ENCODE measurements at places on chromosomes 6 and 20.

GRCh38 chr20:33506576-33506975 is 16.7 kb downstream of the CBFA2T2 start:
- no peak for DNase-seq

DNA sequence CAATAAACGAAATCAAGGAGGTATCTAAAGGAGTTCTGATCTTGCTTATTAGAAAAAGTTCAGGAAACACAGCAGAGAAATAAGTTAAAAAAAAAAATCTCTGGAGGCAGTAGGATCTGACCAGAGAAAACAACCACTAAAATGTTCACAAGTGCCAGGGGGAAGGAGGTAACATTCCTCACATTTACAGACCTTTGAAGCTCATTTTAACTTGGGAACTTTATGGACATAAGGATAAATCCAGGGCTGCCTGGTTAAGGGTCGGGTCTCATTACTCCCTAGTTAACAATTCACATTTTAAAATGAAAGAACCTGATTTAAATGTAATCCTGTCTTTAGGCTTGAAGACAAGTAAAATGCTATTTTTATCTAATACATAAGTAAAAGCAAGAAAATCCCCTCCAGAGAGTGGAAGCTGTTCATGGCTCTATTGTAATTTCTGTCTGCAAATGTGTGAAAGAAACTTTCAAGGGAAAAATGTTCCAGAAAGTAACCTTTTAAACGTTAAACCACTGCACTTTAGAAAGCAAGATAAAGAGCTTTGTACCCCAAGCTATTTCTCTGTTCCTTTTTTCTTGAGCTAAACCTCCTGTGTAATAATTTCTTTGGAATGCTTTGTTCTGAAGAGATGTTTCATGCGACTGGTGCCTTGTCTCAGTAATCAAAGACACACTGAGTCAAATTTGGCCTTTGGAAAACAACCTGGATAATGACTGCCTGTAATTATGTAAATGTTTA is 38.2 kb downstream of the MYLIP start:
- DNase-seq: no peak

DNA sequence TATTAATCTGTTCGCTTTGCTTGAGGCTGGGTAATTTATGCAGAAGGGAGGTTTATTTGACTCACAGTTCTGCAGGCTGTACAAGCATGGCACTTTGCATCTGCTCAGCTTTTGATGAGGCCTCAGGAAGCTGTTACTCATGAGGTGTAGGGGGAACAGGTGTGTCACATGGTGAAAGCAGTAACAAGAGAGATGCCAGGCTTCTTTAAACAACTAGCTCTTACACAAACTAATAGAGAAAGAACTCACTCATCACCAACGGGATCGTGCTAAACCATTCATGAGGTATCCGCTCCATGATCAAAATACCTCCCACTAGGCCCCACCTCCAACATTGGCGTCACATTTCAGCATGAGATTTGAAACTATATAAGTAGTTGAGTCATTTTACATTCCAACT is 34.4 kb upstream of the GCLC start:
- DNase-seq: no peak

- DNase-seq: no peak
Observed at GRCh38 chr6:135173242-135173988, 7.7 kb upstream of the MYB start.

GRCh38 chr6:37538107-37538506 is 38.4 kb upstream of the CCDC167 start:
- no peak for DNase-seq

DNA sequence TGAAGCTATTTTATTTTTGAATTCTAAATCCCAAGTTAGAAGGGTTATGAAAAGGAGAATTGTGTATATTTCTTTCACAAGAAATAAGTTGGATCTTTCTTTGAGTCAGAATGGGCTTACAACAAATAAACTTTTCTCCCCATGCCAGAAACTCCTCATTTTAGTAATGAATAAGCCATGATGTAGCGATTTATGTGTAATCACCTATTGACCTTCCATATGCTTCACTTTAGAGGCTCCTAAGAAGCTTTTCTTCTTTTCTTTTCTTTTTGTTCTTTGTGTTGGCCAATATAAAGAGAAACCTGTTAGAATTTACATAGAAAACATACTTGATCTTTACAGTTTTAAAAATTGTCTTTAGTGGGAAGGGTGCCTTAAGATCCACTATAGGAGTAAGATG is 370.2 kb downstream of the UTRN start:
- no peak for DNase-seq

DNA sequence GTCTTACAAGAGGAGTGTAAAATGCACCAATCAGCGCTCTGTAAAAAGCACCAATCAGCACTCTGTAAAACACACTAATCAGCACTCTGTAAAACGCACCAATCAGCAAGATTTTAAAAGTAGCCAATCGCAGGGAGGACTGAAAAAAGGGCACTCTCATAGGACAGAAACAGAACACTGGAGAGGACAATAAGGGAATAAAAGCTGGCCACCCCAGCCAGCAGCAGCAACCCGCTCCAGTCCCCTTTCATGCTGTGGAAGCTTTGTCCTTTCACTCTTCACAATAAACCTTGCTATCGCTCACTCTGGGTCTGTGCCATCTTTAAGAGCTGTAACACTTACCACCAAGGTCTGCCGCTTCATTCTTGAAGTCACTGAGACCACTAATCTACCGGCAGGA is 1.7 kb upstream of the AIG1 start:
- no peak for DNase-seq

- no peak for DNase-seq
Observed at GRCh38 chr20:63697357-63697867, 960 bp downstream of the TNFRSF6B start.

GRCh38 chr6:93684339-93684738 is 265.0 kb upstream of the EPHA7 start:
- no peak for DNase-seq

DNA sequence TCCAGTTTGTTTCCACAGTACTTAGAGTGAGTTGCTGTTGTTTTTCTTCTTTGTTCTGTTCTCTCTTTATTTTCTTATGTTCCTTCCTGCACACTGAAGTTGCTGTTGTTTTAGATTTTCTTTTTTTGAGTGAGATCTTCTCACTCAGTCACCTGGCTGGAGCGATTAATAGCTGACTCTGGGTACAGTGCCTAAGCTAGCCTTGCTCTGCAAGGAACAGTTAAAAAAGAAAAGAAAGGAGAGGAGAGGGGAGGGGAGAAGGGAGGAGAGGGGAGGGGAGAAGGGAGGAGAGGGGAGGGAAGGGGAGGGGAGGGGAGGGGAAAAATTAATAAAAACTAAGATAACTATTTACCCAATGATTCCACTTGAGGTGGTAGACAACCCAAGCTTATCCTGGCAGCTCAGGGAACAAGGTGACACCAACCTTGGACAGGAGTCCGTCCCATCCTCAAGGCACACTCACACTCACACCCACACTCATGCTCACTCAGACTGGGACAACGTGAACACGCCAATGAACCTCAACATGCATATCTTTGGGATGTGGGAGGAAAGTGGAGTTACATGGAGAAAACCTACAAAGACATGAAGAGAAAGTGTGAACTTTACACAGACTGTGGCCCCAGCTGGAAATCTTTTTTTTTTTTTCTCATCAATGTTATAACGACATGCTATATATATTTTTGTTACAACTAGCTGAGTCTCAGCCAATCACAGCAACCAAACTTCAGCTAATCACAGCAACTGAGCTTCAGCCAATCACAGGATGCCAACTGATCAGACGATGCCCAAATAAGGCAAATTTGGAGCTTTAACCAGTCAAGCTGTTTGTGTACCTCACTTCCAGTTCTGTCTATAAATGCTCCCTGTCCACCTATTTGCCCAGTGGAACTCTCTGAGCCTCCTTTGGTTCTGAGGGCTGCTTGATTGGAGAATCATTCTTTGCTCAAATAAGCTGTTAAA is 124.1 kb downstream of the SGK1 start:
- no peak for DNase-seq

GRCh38 chr6:157034436-157035230 is 257.5 kb downstream of the ARID1B start:
- DNase-seq: peak; percentile 39

GRCh38 chr6:128597004-128597403 is 76.6 kb upstream of the PTPRK start:
- DNase-seq: no peak

DNA sequence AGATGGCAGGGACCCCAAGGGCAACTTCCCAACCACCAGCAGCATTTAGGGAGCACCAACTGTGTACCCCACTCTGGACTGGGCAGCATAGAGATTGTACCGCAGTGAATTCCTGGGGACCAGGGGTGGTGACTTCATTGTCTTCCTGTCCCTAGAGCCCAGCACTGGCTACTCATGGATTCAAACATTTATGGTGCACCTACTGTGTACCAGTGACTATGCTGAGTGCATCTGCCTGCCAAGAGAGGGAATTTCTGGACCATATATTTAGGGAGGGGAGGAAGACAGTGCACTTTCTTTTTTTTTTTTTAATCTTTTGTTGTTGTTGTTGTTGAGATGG is 55.3 kb downstream of the UBE2V1 start:
- no peak for DNase-seq

- no peak for DNase-seq
Observed at GRCh38 chr6:397604-398003, 6.1 kb downstream of the IRF4 start.

DNA sequence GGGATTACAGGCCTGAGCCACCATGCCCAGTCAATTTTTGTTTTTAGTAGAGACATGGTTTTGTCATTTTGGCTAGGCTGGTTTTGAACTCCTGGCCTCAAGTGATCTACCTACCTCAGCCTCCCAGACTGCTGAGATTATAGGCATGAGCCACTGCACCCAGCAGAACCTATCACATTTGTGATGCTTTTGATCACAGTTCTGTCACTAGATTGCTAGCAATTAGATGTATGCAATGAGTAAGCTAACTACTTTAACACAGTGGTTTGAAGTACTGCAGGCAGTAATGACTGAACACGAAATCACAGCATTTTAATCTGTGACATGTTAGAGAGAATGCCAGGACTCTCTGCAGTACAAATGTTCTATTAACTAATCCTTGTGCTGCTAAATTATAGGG is 19.6 kb upstream of the SAMHD1 start:
- DNase-seq: no peak

- DNase-seq: no peak
Observed at GRCh38 chr6:73177221-73177944, 47.9 kb downstream of the KHDC1L start.

GRCh38 chr6:93177438-93177837 is 241.9 kb downstream of the EPHA7 start:
- DNase-seq: no peak

GRCh38 chr6:28258877-28259777 is at the start of gene NKAPL:
Gene NKAPL (plus strand): TSS chr6:28259297. CDS start chr6:28259372, 75 bp downstream.
- no peak for DNase-seq
